Renal cortical epithelial cell (primary cell): ENCODE measurements at places on chromosomes 16 and 17.

GRCh38 chr17:65055280-65055707 lies 1.2 kb downstream of the GNA13 start:
- no peak for DNase-seq

DNA sequence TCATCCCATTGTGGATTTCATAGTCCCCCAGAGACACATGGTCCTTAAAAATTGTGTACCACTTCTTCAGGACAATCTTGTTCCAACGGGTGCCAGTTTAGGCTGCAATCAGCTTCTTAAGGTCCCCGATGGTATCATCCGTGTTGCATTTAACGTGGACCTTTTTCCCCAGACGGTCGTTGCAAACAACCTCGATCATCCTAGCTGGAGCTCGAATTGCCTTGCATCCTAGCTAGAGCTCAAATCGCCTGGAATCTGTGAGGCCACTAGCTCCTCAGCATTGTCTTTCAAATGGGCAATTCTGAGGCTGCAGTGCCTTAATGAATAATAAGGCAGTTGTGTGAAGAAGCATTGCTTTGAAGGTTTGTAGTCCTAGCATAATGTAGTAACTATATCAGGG lies 37.7 kb upstream of the RHBDL3 start:
- DNase-seq, result no peak

DNA sequence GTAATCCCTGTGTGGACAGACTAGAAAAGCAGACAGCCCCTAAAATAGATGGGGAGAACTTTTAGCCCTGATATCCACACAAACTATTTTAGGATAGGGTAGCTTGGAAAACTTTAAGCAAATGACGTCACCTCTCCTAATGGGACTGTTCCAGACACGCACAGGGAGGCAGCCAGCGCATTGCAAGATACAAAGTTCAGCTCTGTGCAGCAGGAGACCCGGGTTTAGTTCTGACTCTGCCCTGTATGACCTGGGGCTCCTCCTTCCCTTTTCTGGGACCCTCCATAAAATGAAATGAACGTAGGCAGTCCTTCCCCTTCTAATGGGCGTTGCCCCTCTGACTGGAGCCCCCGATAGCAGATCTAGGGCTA lies 6.3 kb downstream of the ZNF689 start:
- no peak for DNase-seq

- no peak for DNase-seq
These were observed 5.3 kb downstream of the MPP2 start for GRCh38 chr17:43901861-43902589.

DNA sequence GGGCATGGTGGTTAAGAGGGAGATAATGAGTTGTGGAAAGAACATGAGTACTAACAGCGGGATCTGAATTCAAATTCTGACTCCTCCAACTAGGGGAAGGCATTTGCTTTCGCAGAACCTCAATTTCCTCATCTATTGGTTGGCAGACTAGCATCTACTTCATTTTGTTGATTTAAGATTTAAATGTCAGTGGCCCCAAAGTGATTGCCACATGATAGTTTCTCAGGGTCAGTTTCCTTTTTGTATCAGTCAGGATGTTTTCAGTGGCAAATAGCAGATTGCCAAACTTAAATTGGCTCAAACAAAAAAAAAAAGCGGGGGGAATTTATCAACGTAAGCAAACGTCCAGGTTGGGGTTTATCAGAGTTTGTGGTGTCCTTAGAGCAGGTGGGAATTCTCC lies 25.1 kb upstream of the NOS2 start:
- no peak for DNase-seq
